ENCODE measurements at places on chromosomes 6 and 20.
A peak's percentile ranks its signal among the peaks of the same experiment; 100 is the strongest.

DNA sequence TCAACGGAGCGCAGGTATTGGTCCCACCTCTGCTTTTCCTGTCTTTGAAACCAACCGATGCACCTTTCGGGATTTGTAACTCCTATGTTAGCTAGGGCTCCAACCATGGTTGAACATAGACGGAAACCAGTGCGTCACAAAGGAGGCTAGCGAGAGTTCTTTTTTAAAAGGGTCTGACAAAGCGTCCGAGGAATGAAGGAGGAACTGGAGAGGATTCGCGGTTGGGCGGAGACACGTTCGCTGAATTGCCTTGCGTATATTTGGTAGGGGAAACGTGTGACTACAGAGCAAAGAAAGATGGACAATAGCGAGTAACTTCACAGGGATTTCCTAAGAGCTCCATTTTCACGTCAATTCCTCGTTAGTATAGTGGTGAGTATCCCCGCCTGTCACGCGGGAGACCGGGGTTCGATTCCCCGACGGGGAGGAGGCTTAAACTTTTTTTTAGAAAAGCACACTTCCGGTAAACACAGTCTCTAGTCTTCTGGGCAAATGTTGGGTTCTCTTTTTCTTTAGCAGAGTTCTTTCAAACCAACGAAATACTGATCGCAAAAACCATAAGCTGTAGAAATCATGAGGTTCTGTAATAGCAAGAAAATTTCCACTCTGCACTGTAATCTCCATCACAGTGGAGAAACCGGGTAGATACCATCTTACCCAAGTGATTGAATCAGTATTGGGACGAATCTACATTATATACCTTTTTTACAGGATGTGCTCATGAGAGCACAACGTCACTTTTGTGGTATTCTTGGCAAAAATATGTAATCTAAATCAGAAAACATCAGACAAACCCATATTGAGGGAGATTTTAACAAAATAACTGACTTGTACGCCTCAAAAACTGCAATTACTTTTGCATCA lies 6.6 kb upstream of the ZNF184 start:
- peak; percentile 88 for DNase-seq

- DNase-seq = peak; percentile 29
Measured at GRCh38 chr6:37092923-37093727, 76.8 kb upstream of the PIM1 start.

DNA sequence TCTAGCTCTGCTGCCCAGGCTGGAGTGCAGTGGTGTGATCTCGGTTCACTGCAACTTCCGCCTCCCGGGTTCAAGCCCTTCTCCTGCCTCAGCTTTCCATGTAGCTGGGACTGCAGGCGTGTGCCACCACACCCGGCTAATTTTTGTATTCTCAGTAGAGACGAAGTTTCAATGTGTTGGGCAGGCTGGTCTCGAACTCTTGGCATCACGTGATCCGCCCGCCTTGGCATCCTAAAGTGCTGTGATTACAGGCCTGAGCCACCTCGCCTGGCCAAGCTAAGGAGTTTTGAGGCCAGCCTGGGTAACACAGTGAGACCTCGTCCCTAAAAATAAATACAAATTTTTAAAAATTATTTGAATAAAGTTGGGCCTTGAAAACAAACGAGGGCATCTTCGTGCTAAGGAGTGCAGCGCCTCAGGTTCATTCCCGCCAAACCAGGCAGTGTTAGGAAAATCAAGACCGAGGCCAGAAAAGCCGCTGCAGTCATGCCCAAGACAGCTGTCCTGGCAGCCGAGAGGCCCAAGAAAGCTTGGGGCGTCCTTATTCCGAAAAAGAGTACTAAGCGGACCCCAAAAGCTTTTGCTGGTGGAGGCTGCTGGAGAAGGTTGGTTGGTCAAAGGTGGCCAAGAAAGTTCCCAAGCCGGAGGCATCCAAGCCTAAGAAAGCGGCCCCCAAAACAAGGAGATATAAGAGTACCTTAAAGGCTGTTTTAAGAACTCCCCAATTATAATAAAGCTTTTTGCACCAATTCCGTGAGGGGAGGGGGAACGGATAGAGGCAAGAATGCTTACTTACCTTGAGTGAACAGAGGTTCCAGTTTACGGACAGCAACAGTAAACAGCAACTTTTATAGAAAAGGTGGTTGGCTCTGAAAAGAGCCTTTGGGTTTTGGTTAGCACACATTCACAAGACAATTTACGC lies 109.0 kb downstream of the HFE start:
- DNase-seq = peak; percentile 70

GRCh38 chr6:109498052-109498451 lies 15.0 kb upstream of the ZBTB24 start:
- no peak for DNase-seq

DNA sequence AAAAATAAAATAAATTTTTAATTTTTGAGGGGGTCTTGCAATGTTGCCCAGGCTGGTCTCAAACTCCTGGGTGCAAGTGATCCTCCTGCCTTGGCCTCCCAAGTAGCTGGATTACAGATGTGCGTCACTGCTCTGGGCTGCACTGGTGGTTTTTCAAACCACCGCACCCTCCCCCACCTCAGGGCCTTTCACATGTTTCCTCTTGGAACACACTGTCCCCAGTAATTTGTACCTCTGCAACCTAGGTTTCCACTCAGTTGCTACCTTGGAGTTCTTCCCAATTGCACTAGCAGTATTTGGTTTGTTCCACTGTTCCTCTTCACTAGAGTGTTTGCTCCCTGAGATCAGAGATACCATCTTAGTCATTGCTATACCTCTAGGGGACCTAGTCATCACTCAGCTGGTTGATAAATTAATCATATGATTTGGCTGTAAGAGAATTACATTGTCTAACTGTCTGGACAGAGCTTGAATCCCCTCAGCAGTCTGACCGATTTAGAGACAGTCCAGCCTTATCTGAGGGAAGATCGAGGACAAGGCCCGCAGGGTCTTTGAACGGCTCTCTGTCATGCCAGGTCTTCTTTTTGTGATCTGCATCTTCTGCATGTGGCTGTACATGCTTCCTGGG lies 32.0 kb downstream of the CEP43 start:
- no peak for DNase-seq

DNA sequence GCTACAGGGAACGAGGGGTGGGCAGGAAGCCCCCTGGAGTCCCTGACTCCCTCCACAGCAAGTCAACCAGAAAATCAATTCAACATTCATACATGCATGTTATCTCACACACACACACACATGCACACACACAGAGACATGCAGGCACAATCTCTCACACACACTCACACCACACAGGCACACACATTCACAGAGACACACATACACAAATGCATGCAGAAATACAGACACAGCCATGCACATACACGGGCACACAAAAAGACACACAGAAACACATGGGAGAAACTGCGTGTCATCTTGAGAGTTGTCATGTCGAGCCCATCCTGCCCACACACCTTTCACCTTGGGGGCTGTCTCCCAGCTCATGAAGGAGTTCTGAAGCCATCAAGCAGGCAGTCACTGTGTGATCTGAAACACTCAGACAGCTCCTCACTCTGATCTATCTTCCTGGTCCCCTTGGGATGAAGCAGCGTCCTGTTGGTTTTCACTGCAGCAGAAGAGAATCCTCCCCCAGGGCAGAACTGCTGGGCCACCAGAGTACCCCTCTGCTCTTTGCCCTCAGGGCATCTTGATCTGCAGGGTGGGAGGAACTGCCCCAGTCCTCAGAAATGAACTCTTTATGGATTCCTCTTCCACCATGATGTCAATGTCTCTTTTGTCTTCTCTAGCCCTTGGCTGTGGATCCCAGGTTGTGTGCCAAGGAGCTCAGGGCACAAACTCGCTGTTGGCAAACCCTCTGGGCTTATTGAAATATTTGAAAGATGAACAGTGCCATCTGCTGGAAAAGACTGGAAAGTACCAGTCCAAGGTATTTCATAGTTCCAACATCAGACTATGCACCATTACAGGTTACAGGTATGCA lies 8.8 kb downstream of the RAET1L start:
- peak; percentile 48 for DNase-seq

GRCh38 chr6:44494011-44494501 lies 106.5 kb downstream of the CDC5L start:
- DNase-seq = no peak

Data from activated CD4-positive, alpha-beta T cell treated with anti-CD3 and anti-CD28 coated beads, Interleukin-2, amount 50 U/mL, for 48 hours (primary cell).